Cerebellum (tissue), 4 donors: ENCODE measurements at places on chromosomes 1 and 21.

GRCh38 chr1:223772771-223773160, 60.4 kb downstream of the CAPN2 start:
- DNase-seq: no peak

GRCh38 chr1:165403835-165404482, 41.0 kb downstream of the RXRG start:
- peak; percentile 24 for DNase-seq

DNA sequence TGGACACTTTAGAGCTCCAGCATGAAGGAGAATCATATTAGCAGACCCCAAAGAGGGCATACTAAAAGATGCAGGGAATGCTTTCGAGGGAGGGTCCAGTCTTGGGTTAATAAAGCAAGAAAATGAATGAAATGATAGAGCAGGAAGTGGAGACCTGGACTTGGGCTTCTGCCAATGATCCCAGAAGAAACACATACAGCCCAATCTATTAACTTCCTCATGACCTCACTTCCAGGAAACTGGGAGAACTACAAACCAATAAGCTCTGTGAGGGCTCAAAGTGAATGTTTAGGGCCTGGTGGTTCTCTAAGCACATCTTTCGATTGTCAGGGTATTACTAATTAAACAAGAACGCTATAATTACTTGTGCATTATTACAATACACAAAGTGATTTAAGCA, 53.6 kb upstream of the SSX2IP start:
- DNase-seq: no peak

- DNase-seq: no peak
Observed at GRCh38 chr1:111998332-111998731, 8.9 kb upstream of the KCND3 start.

DNA sequence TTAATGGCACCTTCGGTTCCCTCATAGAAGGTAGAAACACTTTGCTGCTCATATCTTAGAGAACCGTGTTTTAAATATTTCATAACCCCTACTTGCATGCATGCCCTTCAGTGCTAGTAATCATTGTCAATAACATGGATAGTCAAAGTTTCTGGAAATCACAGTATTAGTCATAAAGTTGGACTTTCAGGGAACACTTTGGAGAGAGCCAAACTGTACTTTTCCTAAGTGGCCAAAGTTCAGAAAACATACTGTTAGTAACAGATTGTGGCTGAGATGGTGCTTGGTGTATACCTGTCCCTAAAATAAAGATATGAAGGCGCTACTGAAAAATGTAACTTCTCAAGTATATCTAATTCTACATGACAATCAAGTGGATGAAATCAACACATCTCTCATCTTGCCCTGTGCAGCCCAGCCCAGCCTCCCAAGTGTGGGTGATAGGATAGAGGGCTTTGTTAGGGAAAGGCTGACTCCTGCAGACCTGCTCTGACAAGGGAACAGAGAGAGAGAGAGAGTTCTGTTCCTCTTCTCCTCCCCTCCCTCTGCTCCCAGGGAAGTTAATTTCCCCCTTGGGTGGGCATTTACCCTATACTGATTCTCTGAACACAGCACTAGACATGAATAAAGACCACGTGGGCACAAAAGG, 14.4 kb downstream of the MYOC start:
- DNase-seq: no peak

DNA sequence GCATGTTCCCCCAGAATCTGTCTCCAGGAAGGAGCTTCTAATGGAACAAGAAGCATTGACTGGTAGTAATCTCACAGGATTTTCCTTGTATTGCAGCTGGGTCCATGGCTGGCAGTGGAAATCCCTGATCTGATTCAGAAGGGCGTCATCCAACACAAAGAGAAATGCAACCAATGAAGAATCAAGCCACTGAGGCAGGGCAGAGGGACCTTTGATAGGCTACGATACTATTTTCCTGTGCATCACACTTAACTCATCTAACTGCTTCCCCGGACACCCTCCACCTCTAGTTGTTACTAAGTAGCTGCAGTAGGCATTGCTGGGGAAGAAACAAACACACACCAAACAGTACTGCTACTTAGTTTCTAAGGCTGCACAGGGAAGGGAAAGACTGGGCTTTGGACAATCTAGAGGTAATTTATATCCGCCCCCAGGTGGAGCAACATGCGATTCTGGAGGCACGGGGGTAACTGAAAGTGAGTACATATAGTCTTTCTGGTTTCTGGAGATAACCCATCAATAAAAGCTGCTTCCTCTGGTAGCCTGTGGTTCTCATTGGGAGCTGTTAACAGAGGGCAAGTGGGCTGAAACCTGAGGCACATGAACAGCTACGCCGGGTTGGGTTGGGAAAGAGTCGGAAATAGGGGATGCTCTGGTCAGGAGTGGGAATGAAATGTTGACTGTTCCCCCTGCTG, 837 bp upstream of the USP21 start:
- no peak for DNase-seq

DNA sequence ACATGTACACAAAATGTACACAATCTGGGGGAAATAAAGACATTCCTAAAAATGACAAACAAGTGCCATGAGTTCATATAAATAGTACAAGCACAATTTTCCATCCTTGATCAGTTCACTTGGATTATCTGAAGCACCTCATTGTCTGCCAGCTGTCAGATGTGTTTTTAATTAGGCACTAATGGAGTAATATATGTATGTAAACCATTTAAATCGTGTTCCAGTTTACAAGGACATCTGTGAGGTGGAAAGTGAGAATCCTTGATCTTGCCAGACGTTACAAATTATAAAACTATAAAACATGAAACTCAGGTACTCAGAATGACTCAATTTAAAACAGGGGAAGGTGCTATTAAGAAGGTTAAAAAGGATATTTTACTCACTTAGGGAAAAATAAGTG, 1312.2 kb downstream of the PLA2G4A start:
- no peak for DNase-seq

DNA sequence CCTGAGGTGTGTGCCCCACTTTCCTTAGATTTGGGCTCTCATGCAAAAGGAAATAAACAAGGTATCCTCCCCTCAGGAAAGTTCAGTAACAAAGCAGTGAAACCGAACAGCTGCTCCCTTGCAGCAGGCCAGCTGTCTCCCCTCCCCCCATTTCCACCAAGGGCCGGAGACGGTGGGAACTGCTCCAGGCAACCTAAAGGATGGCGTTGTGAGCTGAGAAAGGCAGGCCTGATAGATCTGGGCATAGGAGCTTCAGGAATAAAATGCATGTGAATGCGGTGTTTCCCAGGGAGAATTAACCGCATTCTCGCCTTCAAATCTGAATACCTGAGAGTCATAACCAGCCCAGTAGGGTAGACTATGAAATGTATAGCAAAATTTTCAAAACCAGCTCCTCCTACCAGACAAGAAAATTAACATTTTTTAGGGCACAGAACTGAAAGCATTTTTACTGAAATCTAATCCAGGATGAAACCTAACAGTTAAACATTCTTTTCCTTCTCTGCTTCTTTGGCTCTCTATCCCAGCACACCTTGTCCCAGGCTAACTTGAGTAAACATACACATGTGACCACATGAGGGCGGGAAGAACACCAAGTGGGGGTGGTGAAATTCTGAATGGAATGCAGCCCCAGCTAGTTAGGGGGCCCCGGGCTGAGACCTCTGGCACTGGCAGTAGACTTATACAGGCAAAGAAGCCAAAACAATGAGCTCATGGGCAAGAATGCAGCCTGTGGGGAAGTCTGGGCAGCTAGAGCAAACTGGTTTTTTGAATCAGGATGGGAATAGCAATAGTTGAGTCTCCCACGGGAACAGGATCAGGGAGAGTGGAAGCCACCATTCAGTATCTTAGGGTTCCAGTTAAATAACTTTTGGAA, 11.5 kb downstream of the MCL1 start:
- no peak for DNase-seq

- DNase-seq: no peak
Observed at GRCh38 chr21:36199021-36199420, 42.4 kb downstream of the DOP1B start.

GRCh38 chr1:248815407-248816034, 10.2 kb downstream of the SH3BP5L start:
- no peak for DNase-seq

- DNase-seq: no peak
Observed at GRCh38 chr1:54397090-54397591, 9.1 kb downstream of the SSBP3 start.

GRCh38 chr21:46080171-46081021, 17.5 kb upstream of the COL6A2 start:
- peak; percentile 15 for DNase-seq

- DNase-seq: no peak
Observed at GRCh38 chr1:52792036-52792435, 50.5 kb upstream of the ZYG11A start.

- DNase-seq: no peak
Observed at GRCh38 chr1:32991386-32991785, 26.8 kb upstream of the RNF19B start.

GRCh38 chr1:161307892-161308638, 1.7 kb downstream of the MPZ start:
- DNase-seq: no peak

DNA sequence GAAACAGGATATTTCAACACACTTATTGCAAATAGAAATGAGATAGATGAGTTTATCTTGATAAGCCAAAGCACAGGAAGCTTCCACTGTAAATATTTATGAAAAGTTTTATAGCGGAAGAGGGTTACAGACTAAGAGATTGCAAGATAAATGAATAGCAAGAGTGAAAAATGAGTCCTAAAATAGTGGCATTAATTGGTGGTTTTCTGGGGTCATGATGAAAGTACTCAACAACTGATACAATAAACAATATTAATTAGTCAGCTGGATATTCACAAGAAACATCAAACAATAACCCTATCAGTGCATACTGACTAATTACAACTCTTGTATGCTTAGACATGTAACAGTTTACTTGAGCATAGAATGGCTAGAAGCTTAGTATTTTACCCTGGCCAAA, 154.8 kb upstream of the CHODL start:
- no peak for DNase-seq

GRCh38 chr1:237411621-237412020, 369.6 kb downstream of the RYR2 start:
- DNase-seq: no peak

DNA sequence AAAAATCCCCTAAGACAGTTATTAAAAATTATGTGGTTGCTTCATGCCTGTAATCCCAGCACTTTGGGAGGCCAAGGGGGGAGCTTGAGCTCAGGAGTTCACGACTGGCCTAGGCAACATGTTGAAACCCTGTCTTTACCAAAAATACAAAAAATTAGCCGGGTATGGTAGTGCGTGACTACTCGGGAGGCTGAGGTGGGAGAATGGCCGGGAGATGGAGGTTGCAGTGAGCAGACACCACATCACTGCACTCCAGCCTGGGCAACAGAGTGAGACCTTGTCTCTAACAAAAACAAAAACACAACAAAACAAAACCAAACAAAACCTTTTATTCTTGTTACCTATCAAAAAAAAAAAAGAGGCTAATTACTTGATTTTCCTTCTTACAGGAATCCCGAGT, 2.1 kb downstream of the ELK4 start:
- DNase-seq: no peak

DNA sequence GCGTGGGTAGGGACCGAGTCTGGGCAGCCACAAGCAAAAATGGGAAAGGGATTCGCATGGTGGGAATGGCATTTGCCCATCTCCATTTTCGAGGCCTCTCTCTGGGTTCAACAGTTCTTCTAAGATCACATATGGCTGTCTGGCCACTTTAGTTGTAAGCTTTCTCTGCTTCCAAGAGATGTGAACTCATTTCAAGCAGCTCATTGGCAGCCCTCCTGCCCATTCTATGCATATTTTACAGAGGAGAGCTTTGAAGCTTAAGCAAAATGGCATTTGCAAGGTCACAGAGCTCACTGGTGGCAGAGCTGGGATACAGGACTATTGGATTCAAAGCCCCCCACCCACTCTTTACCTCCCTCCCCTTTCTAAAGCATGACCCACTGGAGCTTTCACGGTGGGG, 93.7 kb downstream of the HHIPL2 start:
- DNase-seq: no peak

- no peak for DNase-seq
Observed at GRCh38 chr21:20965816-20966215, 32.4 kb upstream of the NCAM2 start.

- no peak for DNase-seq
Observed at GRCh38 chr1:185696422-185697150, 37.6 kb upstream of the HMCN1 start.

DNA sequence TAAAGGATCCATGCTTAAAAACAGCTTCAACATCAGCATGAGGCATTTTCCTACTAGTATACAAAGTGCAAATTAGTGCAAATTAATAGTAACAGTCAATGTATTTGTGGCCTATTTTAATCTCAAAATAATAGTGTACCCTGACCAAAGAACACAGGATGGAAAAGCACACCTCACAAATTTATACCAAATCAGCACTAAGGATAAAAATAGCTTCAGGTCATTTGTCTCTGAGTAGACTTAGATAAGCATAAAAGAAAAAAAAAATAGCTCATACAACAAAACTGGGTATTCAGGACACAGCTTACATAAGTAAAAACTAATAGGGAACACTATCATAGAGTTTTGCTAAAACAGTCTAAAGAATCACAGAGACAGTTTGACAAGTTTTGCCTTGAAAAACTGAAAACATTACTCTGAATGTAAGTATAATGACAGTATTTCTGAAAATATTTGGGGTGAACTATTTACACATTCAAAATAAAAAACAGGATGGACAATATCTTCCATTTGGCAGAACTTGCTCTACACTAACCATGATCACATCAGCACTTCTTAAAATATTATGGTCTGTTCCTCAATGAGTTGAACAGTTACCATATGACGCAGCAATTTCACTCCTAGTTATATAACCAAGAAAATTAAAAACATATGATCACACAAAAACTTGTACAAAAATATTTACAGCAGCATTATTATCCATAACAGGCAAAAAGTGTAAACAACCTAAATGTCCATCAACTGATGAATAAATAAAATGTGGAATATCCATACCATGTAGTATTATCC, 46.3 kb downstream of the RNF115 start:
- DNase-seq: no peak

DNA sequence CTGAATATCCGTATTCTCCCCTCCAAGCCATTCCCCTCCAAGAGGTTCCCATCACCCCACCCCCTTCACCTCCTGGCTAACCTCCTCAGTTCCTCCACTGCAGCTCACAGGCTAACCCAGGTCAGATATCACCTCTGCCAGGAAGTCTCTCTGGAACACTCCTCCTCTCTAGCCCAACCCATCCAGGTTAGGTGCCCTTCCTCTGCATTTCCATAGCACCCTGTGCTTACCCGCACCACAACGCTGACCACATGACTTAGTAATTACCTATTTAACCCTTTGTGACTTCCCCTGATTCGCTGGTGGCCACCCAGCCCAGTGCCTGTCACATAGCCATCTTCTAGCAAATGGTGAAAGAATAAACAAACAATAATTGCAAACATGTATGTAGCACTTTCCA, 49.5 kb upstream of the IFFO2 start:
- DNase-seq: no peak
